ENCODE measurements at places on chromosomes 11 and 22. TPM values are rescaled to one million over a fixed set of nuclear protein-coding genes. Genes with fewer than 3 reads are reported as not detected.

The PATE2 gene
- polyA plus RNA-seq, result not detected

The OR51E2 gene
- 0.07 TPM for polyA plus RNA-seq

The MRGPRF gene
- 7.2 TPM for polyA plus RNA-seq

The SAC3D1 gene
- 17.3 TPM for polyA plus RNA-seq

The OR10G4 gene
- polyA plus RNA-seq, result not detected
